ENCODE measurements at places on chromosomes 12 and 14.

GRCh38 chr12:2719392-2719791, 75.4 kb upstream of the FKBP4 start:
- no peak for DNase-seq
- no peaks in the 10 kb centered on the region for H3K4me1 ChIP-seq
- no peaks in the 10 kb centered on the region for H3K36me3 ChIP-seq
- H3K27me3 ChIP-seq, result peaks cover 42% of the 10 kb centered on the region

DNA sequence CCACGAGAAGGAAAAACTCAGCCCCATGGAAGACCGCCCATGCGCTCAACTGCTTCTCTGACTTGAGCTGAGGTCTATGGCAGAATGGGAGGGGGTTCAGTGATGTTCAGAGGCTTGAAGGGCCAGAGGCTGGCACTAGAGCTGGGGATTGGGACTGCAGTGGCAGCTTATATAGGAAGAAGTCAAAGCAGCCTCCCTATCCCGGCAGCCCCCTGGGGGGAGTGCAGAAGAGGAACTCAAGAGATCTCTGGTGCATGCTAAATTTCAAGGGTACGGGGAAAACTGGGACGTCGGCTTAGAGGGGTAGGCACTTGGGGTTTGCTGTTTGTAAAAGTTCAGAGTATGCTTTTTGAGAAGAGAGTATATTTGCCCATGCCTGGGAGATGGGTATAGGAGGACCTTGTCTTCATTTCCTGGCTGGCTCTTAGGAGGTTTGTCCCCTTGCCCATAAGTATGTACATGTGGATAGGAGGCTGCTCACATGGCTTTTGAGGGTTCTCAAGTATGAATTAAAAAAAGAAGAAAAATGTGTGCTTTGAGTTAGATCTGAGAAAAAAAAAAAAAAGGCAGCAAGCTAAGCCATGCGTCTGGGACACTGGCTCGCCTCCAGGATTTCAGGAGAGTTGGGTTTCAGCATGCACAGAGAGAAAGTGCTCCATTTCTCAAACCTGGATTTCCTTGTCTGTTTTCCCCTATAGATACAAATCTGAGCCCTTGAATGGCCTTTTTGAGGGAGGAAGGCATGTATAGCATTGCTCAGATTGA, 3.2 kb upstream of the MEG3 start:
- DNase-seq, result peak; percentile 68
- H3K4me3 ChIP-seq, result no peak overlapping the region
- peak overlapping the region; percentile 87 for H3K27ac ChIP-seq
- peaks cover 41% of the 10 kb centered on the region for H3K4me1 ChIP-seq
- no peaks in the 10 kb centered on the region for H3K36me3 ChIP-seq
- H3K27me3 ChIP-seq, result no peaks in the 10 kb centered on the region

DNA sequence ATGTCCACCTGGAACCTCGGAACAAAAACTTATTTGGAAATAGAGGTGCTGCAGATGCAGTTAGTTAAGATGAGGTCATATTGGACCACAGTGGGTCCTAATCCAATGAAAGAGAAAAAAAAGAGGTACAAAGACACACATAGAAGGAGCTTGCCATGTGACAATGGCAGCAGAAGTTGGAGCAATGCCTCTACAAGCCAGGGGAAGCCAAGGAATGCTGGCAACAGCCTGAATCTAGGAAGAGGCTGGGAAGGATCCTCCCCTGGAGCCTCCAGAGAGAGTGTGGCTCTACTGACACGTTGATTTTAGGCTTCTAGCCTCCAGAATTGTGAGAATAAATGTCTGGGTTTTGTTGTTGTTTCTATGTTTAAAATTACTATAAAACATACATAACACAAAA, 521.8 kb upstream of the CCDC196 start:
- H3K36me3 ChIP-seq, result no peaks in the 10 kb centered on the region
- H3K4me3 ChIP-seq, result no peak overlapping the region
- no peak for DNase-seq
- H3K27ac ChIP-seq, result no peak overlapping the region
- H3K27me3 ChIP-seq, result no peaks in the 10 kb centered on the region
- H3K4me1 ChIP-seq, result no peaks in the 10 kb centered on the region

GRCh38 chr14:41558490-41558889, 48.2 kb upstream of the LRFN5 start:
- no peaks in the 10 kb centered on the region for H3K4me1 ChIP-seq
- no peaks in the 10 kb centered on the region for H3K36me3 ChIP-seq
- DNase-seq, result no peak
- no peaks in the 10 kb centered on the region for H3K27me3 ChIP-seq

GRCh38 chr14:64684091-64684490, 20.1 kb upstream of the PLEKHG3 start:
- H3K27me3 ChIP-seq, result no peaks in the 10 kb centered on the region
- no peaks in the 10 kb centered on the region for H3K36me3 ChIP-seq
- no peak overlapping the region for H3K4me3 ChIP-seq
- H3K4me1 ChIP-seq, result peaks cover 47% of the 10 kb centered on the region

DNA sequence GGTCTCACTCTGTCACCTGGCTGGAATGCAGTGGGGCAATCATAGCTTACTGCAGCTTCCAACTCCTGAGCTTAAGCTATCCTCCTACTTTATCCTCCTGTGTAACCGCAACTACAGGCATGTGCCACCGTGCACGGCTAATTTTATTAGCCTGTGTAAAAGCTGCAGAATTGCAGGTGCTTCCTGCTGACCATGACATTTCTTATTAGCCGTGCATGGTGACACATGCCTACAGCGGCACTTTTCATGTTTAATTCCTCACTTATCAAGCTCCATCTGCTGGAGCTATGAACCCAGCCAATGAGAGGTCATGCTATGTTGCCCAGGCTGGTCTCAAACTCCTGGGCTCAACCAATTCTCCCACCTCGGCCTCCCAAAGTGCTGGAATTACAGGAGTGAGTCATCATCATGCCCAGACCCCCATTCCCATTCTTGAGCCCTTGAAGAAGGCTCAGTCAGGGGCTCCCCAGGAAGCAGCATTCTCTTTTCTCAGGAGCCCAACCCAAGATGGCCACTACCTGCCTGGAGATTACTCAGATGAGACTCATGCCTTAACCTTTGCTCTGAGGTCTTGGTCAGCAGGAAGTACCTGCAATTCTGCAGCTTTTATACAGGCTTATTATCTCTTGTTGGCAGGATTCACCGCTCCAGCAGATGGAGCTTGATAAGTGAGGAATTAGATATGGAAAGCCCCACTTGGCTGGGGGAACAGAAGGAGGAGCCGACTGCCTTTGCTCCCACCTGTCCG, 503.2 kb downstream of the MED13L start:
- no peak overlapping the region for H3K27ac ChIP-seq
- no peak for DNase-seq
- no peak overlapping the region for H3K4me3 ChIP-seq
- H3K4me1 ChIP-seq, result no peaks in the 10 kb centered on the region
- no peaks in the 10 kb centered on the region for H3K27me3 ChIP-seq

- H3K27me3 ChIP-seq, result no peaks in the 10 kb centered on the region
- no peaks in the 10 kb centered on the region for H3K4me1 ChIP-seq
- H3K27ac ChIP-seq, result no peak overlapping the region
- H3K36me3 ChIP-seq, result no peaks in the 10 kb centered on the region
Measured at GRCh38 chr12:112347581-112347982, 34.6 kb downstream of the HECTD4 start.

DNA sequence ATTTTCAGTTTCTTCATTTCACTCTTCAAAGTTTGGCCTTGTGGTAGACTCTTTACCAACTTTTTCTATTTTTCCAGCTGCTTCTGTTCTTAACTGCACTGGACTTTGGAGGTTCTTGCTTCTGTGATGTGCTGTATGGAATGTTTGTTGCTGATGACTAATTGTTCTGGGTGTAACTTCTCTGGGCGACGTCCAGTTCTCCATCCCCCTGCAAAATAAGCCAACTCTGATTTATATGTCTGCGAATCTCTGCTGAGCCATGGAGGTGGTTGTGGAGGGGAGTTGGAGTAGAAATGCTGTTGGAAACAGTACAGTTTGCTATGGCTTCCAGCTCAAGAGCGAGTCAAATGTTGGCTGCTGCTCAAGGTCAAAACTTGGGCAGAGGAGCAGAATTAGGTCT, 113.9 kb upstream of the DYRK2 start:
- no peaks in the 10 kb centered on the region for H3K36me3 ChIP-seq
- DNase-seq, result peak; percentile 22
- no peak overlapping the region for H3K4me3 ChIP-seq
- no peaks in the 10 kb centered on the region for H3K27me3 ChIP-seq
- peak overlapping the region; percentile 62 for H3K27ac ChIP-seq

- no peaks in the 10 kb centered on the region for H3K36me3 ChIP-seq
- no peak for DNase-seq
- no peaks in the 10 kb centered on the region for H3K4me1 ChIP-seq
- H3K27ac ChIP-seq, result no peak overlapping the region
- H3K27me3 ChIP-seq, result no peaks in the 10 kb centered on the region
Measured at GRCh38 chr14:99395909-99396530, 84.6 kb downstream of the SETD3 start.

DNA sequence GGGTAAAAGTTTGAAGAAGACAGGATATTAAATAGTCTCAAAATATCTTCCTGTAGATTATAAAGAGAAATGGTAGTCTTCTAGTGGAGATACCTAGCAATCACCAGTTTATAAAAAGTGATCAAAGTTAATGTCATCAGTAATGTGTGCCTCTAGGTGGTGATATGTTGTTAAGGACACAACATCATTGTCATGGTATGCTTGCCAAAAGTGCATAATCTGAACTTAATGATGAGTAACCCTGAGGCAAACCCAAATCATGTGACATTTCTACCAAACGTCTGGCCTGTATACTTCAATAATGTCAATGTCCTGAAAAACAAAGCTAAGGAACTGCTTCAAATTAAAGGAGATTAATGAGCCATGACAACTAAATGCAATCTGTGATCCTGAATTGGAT, 214.7 kb downstream of the PHLDA1 start:
- no peak overlapping the region for H3K27ac ChIP-seq
- no peaks in the 10 kb centered on the region for H3K4me1 ChIP-seq

- no peak overlapping the region for H3K4me3 ChIP-seq
- no peak overlapping the region for H3K27ac ChIP-seq
- no peaks in the 10 kb centered on the region for H3K4me1 ChIP-seq
- DNase-seq, result no peak
Measured at GRCh38 chr14:76863724-76864407, 37.7 kb downstream of the LRRC74A start.

- DNase-seq, result no peak
- H3K4me3 ChIP-seq, result no peak overlapping the region
- no peaks in the 10 kb centered on the region for H3K36me3 ChIP-seq
- no peak overlapping the region for H3K27ac ChIP-seq
- H3K4me1 ChIP-seq, result no peaks in the 10 kb centered on the region
- H3K27me3 ChIP-seq, result peaks cover 7% of the 10 kb centered on the region
Measured at GRCh38 chr12:111215881-111216280, 153.0 kb downstream of the PHETA1 start.

DNA sequence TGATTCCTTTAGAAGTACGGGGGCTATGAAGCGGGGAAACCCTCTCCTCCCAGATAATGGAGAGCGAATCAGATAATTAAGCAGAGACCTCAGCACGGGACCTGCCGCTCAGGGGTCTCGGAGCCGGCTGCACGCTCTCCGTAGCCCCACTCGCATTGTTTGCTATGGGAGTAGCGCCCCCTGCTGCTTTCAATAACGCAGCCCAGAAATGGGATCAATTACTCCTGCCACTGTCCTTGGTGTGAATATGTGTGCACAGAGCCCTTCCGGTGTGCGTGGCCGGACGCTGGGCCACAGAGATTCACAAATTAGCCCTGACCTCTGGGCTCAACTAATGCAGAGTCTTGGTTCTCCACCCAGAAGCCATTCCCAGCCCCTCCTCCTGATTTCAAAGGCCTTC, 76.4 kb upstream of the TMEM132C start:
- H3K27ac ChIP-seq, result no peak overlapping the region
- no peaks in the 10 kb centered on the region for H3K27me3 ChIP-seq
- H3K4me1 ChIP-seq, result no peaks in the 10 kb centered on the region
- no peak overlapping the region for H3K4me3 ChIP-seq
- no peaks in the 10 kb centered on the region for H3K36me3 ChIP-seq

- peaks cover 14% of the 10 kb centered on the region for H3K4me1 ChIP-seq
- H3K4me3 ChIP-seq, result no peak overlapping the region
- H3K27me3 ChIP-seq, result no peaks in the 10 kb centered on the region
Measured at GRCh38 chr12:123906711-123907420, 65.8 kb downstream of the CCDC92 start.

DNA sequence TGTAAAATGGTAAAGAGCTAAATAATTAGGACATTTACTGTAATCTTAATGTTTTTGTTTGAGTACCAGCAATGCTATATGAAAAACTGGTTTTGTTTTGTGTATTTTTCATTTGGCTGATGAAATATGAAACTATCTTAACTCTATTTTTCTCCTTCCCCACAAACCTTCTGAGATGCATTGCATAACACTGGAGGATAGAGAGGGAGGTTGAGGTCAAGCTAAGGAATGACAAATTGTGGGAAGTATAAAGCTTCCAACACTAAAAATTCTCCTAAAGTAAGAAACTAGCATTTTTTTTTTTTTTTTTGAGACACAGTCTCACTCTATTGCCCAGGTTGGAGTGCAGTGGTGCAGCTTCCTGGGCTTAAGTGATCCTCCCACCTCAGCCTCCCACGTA, 31.5 kb upstream of the SRP54 start:
- no peaks in the 10 kb centered on the region for H3K36me3 ChIP-seq
- H3K4me1 ChIP-seq, result no peaks in the 10 kb centered on the region
- H3K27me3 ChIP-seq, result no peaks in the 10 kb centered on the region
- no peak overlapping the region for H3K27ac ChIP-seq

- DNase-seq, result no peak
- H3K27me3 ChIP-seq, result no peaks in the 10 kb centered on the region
- H3K4me1 ChIP-seq, result no peaks in the 10 kb centered on the region
- H3K27ac ChIP-seq, result no peak overlapping the region
Measured at GRCh38 chr14:34012978-34013720, 62.3 kb upstream of the EGLN3 start.

DNA sequence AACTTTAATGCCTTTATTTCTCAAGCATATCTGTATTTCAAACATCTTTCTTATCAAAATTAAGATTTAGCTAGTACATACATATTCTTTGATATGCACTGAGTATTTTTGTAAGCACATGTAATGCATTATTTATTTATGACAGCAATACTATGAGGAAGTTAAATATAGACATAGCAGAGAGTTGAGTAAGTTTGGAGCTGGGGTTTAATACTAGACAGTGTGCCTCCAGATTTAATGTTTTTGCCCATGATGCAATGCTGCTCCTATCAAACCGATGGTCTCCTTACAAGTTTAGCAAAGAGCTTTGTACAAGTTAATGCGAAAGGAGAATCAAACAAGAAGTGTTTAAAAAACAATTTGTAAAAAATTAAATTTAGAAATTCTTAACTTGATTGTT, 826.6 kb upstream of the MGAT4C start:
- H3K27me3 ChIP-seq, result no peaks in the 10 kb centered on the region
- H3K4me1 ChIP-seq, result no peaks in the 10 kb centered on the region
- no peaks in the 10 kb centered on the region for H3K36me3 ChIP-seq
- no peak for DNase-seq
- H3K27ac ChIP-seq, result no peak overlapping the region
- no peak overlapping the region for H3K4me3 ChIP-seq

DNA sequence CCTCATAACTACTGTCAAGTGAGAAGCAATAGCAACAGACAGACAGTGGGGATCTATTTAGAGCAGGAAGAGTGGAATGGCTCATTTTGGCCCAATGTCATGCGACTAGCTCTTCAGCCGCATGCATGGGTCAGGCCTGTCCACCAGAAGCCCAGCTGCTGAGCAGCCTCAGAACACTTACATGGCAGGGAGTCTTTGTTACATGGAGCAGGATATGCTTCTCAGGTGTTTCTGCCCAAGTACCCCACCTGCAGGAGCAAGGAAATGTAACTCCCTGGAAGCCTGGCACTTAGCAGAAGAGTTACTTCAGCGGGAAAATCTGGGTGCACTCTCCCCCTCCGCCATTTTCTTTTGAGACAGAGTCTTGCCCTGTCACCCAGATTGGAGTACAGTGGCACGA, 73.5 kb upstream of the ARHGAP5 start:
- peaks cover 24% of the 10 kb centered on the region for H3K4me1 ChIP-seq
- no peaks in the 10 kb centered on the region for H3K27me3 ChIP-seq
- no peak overlapping the region for H3K27ac ChIP-seq
- no peaks in the 10 kb centered on the region for H3K36me3 ChIP-seq

Measured in hepatocyte (in vitro differentiated cells).